Epithelial cell of prostate (primary cell): ENCODE measurements at places on chromosomes 3 and 15.
A peak's percentile ranks its signal among the peaks of the same experiment; 100 is the strongest.

- no peak for DNase-seq
Measured at GRCh38 chr3:151800431-151800830, 13.5 kb upstream of the AADAC start.

- DNase-seq, result no peak
Measured at GRCh38 chr3:152444029-152444641, 175.4 kb downstream of the MBNL1 start.

- no peak for DNase-seq
Measured at GRCh38 chr15:64610257-64610919, 150.0 kb downstream of the ZNF609 start.

GRCh38 chr3:141289228-141289772 is 57.7 kb downstream of the PXYLP1 start:
- DNase-seq, result no peak

DNA sequence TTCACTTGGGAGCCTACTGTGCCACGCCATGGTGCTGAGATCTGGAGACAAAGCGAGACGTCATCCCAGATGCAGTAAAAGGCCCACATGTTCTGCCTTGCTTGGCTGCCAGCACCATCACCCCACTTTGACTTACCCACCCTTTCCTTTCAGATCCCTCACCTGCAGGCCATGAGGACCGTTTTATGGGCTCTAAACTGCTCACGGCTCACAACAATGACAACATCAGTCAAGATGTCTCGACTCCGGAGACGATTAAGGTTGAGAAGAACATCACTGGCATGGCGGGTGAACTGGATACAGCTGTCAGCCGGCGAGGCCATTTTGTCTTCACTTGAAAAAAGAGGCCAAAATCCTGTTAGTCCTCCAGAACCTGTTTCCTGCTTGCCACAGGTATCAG is 11.9 kb downstream of the BCL6 start:
- DNase-seq, result no peak

DNA sequence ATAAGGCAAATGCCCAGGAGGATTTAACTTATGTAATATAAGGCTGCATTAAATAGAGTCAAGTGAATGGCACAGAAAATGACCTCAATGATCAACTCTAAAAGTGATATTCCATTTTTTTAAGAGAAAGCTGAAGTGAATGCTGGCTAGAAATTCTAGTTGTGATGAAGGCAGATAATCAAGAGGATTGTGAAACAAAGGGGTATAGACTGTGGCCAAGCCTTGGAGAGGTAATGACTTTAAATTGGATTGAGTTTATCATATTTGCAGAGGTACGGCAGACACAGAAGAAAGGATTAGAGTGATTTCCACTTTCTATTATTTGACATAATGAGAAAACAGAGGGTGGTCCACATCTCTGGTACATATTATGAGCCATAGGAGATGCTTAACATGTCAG is 269.2 kb downstream of the MECOM start:
- no peak for DNase-seq

DNA sequence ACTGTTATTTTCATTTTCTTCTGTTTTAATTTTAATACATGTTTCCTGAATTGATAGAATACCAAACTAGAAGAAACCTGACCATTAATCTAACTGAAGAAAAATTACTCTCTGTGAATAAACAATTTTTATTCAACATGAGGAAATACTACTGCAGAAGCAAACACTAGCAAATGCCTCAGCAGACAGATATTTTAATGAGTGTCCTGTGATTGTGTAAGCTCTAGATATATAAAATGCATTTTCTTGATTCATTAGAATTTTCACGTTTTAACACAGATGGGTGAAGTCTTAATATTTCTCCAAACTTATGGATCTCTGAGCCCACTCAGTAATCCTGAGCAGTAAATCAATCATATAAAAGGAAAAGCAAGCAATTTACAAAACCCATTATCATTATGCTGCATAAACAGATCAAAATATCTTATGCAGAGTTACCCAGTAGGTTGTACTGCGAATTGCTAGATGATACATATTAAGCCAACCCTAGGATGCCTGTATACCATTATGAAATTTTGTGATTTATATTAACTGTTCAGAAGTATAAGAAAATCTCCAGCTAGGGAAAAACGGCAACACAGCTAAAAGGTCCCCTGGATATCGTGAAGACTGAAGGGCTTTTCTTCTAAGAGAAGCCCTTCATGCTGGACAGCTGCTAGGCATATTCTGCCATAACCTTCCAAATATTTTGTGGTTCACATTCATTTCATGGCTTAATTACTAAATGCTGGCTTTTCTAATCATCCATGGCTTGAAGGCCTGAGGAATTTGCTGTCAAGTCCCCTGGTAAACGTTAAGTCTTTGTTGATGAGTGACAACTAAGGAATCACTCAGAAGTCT is 157.7 kb upstream of the TGFBR2 start:
- no peak for DNase-seq

DNA sequence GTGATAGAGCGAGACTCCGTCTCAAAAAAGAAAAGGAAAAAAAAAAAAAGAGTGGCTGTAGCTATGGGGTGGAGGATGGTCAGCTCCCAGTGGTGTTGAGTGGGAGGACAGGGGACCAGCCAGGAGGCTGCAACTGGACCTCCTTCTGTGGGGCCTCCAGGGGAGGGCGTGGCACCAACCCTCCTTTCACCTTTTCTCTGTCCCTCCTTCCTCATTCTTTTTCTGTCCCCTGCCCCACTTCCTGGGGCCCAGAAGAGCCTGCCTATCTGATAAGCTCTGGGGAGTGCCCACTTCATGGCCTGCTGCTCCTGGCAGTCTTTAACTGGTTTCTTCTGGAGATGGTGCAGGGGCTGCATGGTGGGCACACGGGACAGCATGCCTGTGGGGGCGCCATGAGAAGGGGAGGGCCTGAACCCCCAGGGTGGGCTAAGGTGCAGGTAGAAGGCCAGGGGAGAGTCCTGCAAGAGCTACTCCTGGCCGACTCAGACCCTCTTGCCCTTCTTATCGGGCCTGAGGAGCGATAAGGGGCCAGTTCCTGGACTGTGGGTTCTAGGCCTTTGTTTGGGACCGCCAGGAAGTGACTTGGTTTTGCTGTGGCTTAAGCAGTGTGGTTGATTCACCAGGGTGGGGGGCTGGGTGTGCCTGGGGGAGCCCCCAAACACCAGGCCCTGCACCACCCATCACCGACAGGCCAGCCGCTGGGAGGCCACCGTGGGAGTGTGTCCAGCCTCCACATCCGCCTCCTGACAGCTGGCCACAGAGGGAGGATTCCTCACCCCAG is 49.4 kb upstream of the FLNB start:
- no peak for DNase-seq

DNA sequence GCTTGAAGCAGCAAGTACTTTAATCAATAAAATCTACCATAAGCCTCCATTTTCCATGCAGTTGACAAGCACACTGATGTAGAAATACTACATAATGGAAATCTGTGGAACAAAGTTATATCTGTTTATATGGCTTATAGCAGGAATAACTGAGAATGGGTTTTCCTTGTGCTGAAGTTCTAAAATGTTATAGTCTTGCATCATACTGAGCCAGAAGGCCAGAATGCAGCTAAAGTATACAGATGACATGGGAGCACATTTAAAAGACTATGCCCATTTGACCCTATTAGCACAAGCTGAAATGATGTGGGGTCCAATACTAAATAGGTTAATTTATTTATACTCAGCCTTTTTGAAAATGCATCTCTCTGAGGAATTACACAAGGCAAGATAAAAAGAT is 25.1 kb downstream of the SLC24A5 start:
- no peak for DNase-seq

- no peak for DNase-seq
Measured at GRCh38 chr3:151296226-151296625, 17.9 kb upstream of the P2RY14 start.

- DNase-seq, result no peak
Measured at GRCh38 chr15:61654918-61655317, 405.3 kb downstream of the VPS13C start.

DNA sequence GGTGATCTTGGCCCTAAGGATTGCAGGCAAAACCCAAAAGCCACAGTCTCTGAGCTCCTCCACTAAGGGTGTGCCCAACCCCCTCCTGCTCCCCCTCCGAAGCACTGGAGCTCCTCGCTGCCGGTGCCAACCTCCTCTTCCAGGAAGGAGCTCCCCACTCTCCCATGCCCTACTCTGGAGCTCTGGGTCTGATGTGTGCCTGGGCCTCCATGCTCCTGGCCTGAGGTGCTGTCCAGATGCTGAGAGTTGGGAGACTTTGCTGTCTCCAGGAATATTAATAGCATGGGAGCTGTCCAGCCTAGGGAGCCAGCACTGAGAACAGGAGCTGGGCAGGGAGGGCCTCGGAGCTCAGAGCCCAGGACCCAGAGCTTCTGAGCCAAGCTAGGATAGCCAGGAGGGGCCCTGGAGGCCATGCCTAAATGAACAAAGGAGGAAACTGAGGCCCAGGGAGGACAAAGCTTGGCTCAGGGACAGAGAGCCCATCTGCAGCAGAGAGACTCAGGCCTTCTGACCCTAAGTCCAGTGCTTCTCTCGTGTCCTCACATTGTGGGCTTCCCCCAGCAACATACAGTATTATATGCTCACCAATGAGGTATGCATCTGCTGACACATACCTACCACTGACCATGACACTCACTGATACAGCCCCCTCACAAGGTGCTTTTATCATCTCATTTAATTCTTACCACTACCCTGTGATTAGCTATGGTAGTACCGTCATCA is 36.9 kb upstream of the HERC1 start:
- peak; percentile 14 for DNase-seq

- no peak for DNase-seq
Measured at GRCh38 chr3:162170581-162170980, 674.0 kb downstream of the OTOL1 start.

DNA sequence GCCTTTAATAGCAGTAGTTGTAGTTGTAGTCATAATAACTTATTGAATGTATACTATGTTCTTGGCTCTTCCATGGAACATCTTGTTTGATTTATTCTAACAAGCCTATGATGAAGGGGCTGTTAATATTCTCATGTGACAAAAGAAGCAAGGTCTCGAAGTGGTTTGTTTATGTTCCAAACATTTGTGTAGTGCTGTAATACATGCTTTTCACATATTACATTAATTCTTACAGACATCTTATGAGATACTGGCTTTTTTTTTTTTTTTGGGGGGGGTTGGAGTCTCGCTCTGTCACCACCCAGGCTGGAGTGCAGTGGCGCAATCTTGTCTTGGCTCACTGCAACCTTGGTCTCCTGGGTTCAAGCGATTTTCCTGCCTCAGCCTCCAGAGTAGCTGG is 252.3 kb downstream of the PTPRG start:
- no peak for DNase-seq

DNA sequence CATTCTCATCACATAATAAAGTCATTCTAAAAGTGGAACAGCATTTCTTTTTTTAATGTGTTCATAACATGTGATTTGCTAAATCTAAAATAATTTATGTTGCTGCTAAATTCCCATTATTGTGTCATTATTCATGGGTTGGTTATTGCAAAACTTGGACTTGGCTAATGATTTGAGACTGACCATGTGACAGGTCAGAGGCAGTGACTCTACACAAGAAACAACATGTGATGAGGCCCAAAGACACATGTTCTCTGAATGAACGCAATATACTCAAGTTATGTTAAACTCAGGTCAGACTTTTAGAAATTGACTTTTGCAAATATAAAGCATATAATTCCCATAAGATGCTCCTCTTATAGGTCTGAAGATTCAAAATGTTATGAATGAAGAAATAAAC is 566.1 kb downstream of the TBL1XR1 start:
- no peak for DNase-seq

- DNase-seq, result no peak
Measured at GRCh38 chr3:19541284-19541683, 392.7 kb downstream of the EFHB start.

DNA sequence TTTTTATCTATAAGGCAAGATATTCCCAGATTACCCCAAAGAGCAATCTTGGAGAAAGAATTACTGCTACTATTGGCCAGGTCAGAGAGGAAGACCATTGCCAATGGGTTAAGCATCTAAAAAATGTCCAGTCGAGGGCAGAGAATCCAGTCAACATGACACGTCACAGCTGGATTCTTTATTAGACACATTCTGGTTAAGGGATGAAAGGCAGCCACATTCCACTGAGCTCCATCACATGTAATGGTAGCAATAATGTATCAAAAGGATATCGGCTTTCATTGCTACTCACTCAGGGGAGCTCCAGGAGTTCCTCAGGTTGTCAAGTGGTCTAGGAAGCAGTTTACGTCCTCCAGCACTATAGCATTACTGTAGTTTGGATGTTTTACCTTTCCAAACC is 421.1 kb downstream of the PLOD2 start:
- DNase-seq, result no peak

DNA sequence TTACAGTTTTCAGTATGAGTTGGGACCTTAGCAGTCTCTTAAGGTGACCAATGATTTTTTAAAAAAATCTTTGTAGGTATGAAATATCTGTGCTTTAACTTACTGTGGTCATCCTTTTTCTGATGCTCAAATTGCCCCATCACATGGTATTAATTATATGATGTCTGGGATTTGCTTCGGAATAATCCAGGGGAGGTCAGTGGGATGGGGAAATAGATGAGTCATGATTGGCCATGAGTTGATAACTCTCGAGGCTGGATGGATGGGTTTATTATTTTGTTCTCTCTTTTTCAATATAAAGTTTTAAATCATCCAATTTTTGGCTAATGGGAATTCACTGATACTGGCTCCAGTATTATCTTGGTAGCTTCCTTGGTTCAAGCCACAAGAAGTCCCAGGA is 370.3 kb upstream of the TPM1 start:
- DNase-seq, result no peak

- no peak for DNase-seq
Measured at GRCh38 chr3:13550791-13551360, 2.0 kb downstream of the FBLN2 start.

DNA sequence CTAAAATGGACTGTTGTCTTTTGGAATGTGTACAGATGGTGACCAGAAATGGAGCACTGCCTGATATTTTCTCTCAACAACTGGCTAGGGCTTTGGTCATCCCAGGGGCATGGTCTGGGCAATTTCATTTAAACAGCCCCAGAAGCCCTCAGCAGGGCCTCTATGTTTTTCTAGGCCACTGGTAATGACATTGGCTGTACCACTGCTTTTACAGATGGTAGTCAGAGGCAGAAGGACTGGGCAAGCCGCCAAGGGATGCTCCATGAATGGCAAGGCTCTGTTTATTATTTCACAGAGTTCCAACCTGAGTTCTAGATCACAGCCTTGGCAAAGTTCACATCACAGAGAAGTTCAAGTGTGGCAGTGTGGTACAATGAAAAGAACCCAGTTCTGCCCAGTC is 37.0 kb upstream of the LMCD1 start:
- no peak for DNase-seq

GRCh38 chr3:1515882-1516281 is 423.1 kb downstream of the CNTN6 start:
- DNase-seq, result no peak
